ENCODE measurements at places on chromosomes 11 and 22. TPM values are rescaled to one million over a fixed set of nuclear protein-coding genes. Genes with fewer than 3 reads are reported as not detected.

RASSF10 gene
- not detected for total RNA-seq

ART1 gene
- total RNA-seq: not detected

TMEM191C gene
- 1.1 TPM for total RNA-seq

KIRREL3 gene
- 4.6 TPM for total RNA-seq

MPZL3 gene
- total RNA-seq: 0.59 TPM

All from smooth muscle cell of the pulmonary artery (primary cell).